ENCODE measurements at places on chromosomes 3 and 15.

DNA sequence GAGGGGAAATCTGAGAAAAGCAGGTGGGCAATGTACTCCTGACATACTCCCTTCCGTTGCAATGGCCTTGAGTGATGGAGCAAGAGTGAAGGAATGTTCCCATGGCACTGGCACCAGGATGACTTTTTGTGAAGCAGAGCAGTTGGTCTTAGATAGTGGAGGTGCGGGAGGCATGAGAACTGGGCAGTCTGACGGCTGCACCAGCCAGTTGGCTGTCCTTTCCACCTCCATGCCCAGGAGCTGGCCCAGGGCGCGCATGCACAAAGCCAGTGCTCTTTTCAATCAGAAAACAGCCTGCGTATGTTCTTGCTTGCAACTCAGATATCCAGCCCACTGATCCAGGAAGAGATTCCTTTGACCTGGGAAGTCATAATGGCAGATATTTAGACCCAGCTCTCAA lies 136.8 kb downstream of the PGPEP1L start:
- DNase-seq: no peak

GRCh38 chr15:43412096-43412495 lies 41.2 kb downstream of the TUBGCP4 start:
- no peak for DNase-seq

- no peak for DNase-seq
Observed at GRCh38 chr3:67048067-67048714, 50.1 kb downstream of the KBTBD8 start.

DNA sequence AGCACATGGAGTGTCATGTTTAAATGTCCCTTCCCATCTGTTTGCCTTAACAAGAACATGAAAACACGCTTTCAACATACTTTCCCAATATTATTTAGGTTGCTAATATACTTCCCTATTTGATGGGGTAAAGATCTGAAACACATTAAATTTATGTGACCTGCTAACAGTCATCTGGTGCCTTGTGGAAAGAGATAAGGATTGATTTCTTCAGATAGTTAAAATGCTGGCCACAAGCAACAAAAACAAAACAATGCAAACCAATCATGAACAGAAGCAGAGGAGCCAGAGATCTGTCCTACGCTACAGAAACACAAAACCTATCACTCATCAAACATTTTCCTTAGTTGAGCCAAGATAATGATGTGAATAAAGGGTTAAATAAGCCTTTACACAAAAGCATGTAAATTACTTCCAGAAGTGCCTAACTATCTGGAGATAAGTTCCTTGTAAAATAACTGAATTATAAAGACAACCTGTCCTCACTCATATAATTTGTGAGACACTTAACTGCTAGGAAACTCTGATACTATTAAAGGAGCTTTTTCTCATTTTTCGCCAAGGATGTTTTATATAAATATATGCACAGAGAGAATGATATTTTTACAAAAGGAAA lies 109.9 kb downstream of the NSUN3 start:
- no peak for DNase-seq

DNA sequence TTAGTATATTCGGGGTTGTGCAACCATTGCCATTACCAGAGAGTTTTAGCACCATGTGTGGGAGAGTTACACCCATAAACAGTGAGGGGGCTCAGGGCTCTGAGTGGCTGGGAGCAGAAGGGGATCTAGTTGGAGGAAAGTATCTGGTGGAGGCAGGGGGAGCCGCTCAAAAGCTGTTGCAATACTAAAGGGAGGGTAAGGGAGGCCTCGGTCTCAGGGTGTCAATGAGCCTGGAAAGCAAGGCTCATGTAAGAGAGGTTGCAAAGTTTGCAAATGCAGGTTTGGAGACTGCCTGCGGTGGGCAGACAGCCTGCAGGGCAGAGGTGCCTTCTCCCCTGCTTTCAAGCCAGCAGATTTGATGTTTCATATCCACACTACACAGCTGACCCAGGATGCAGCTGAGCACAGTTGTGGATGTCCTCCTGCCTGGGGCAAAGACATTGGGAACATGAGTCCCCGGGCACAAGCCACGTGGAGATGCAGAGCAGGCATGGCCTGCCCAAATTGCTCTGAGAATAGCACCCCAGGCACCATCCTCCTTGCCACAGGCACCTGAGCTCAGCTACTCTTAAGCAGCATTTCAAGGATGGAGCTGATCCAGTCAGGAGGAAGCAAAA lies 181.4 kb downstream of the TLE3 start:
- DNase-seq: no peak

DNA sequence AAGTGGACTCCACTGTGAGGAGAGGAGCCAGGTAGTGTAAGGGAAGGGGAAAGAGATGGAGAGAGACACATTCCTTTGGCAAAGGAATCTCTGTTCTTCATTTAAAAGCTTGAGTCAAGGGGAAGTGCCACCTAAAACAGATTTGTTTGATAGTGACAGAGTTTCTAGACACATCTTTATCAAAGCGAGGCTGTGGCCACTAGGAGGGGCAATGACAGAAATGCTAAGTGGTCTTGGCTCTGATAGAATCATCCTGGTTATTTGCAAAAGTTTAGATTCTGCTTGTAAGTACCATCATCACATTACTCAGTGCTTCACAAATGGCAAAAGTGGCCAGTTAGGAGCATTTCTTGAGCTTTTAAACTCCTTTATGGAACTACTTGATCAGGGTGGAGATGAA lies 261.4 kb downstream of the CNTN3 start:
- DNase-seq: no peak

Measured in omental fat pad (tissue), 4 donors.